ENCODE measurements at places on chromosomes 7 and 10. TPM values are rescaled to one million over a fixed set of nuclear protein-coding genes. Genes with fewer than 3 reads are reported as not detected.

DNA sequence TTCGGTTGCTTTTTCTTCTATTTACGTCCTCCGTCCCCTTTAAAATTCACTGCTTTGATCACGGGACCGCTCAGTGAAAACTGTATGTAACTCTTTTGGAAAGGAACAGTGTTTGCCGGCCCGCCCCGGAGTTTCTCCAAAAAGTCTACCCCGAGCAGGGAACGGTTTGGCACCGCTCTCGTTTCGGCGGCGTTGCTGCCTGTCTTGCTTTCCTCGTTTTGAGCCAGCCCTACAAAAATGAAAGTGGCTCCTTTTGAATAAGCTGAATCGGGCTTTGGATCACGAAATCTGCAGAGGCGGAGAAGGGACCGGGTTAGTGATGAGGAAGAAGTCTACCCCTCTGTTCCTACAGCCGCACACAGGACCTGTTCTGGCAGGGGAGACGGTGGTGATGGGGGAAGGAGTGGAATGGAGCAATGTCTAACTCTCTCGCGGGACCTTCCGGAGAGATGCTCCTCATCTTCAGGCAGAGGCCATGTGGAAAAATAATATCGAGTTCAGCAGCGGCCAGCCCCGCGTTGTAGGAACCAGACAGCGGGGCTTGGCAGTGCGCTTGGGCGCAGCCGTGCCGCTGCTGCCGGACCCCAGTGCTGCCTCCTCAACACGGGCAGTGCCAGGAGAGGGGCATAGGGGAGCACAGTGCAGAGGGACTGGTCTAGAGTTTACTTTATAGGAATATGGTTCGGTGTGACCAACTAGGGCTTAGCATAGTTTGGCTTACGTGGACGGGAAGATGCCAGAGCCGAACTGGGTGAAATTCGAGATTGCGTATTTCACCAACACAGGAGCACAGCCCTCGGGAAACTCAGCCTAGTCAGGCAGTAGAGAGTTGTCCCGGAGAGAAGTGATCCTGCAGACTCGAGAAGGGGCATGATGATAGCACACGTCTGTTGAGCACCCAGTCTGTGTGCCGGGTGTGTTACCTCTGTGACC is 1.4 kb downstream of the HTRA1 start:
- peak overlapping the region; percentile 12 for H3K27ac ChIP-seq
- H3K27me3 ChIP-seq, result peaks cover 10% of the 10 kb centered on the region
- H3K4me1 ChIP-seq, result peaks cover 2% of the 10 kb centered on the region
- no peaks in the 10 kb centered on the region for H3K36me3 ChIP-seq
- DNase-seq, result no peak
- H3K4me3 ChIP-seq, result peak overlapping the region; percentile 25

DNA sequence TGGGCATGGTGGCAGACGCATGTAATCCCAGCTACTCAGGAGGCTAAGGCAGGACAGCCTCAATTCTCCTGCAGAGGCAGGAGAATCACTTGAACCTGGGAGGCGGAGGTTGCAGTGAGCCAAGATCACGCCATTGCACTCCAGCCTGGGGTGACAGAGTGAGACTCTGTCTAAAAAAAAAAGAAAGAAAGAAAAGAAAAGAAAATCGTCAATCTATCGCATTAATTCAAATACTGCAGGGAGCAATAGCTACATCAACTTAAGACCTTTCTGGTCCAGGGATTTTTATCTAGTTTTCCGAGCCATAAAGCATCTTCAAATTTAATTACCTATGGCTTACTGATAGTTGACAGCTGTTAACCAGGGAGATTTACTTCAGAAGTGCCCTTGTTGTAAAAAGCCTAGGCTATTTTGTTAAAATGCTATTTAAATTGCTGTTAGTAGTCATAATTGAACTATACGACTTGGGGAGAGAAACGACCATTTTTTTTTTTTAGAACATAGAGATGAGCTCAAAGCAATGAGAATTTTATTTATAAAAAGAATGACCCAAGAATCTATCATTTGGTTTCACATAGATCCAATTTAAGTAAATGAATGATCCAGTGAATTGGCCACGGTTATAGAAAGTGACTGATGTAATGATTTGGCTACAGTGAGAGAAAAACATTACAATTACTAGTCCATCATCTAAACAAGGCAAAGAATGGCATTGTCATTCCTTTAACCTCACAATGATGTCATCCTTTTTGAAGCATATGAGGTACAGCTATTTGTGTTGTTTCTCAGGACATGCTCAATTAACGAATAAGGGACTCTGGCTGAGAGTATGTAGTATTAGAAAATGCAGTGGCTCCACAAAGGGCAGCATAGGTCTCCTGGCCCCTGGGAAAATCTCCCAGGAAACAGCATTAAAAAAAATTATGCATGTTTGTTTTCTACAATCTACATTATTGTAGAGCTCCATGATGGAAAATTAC is 85.3 kb downstream of the SEMA3C start:
- H3K4me1 ChIP-seq, result no peaks in the 10 kb centered on the region
- H3K36me3 ChIP-seq, result no peaks in the 10 kb centered on the region
- H3K4me3 ChIP-seq, result no peak overlapping the region
- no peak overlapping the region for H3K27ac ChIP-seq

- DNase-seq, result peak; percentile 87
- H3K27ac ChIP-seq, result peak overlapping the region; percentile 90
- H3K4me1 ChIP-seq, result peaks cover 10% of the 10 kb centered on the region
These were observed 86.8 kb downstream of the SORBS1 start for GRCh38 chr10:95474228-95475002.

The ADAM12 gene
- 0.87 TPM for polyA plus RNA-seq

The HOXA9 gene
- 74.3 TPM for polyA plus RNA-seq

The TAF5 gene
- 2.7 TPM for polyA plus RNA-seq
